ENCODE measurements at places on chromosomes 12 and 14.

DNA sequence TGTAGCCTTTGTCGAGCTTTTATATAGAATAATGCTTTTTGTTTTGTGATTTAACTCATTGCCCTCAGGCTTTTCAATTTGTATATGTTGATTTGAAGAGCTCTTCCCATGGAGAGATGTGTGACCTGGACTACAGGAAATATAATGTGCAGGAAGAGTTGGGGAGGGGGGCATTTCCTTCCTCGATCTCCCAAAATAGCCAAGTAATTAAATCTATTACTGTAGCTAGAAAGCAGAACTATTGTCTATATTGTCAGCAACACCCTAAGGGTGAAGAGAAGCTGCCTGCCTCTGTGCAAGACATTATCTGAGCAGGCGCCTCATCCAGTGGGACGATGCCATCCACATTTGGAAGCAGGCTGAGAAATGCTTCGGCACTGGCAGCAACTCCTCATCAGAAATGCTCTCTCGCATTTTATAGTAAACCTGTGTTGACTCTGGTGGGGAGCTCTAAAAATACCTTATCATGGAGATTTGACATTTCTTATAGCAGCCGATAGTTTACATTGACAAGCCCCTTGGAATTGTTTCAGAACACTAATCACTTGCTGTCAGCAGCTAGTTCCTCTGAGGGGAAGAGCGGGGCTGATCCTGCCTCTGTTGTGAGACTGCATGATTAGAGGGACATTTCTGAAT lies 392.5 kb upstream of the RGS6 start:
- DNase-seq, result peak; percentile 66

DNA sequence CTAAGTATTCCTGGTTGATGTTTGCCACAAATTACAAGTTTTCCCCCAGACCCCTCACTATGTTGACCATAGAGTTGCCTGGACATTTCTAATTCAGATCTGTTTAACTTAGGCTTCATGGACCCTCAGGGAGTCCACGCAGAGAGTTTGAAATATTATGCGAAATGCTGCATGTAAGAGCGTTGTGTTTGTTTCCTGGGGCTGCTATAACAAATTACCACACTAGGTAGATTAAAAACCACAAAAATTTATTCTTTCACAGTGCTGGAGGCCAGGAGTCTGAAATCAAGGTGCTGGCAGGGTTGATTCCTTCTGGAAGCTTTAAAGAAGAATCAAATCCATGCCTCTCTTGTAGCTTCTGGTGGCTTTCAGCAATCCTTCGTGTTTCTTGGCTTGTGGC lies 177.9 kb upstream of the KITLG start:
- no peak for DNase-seq

DNA sequence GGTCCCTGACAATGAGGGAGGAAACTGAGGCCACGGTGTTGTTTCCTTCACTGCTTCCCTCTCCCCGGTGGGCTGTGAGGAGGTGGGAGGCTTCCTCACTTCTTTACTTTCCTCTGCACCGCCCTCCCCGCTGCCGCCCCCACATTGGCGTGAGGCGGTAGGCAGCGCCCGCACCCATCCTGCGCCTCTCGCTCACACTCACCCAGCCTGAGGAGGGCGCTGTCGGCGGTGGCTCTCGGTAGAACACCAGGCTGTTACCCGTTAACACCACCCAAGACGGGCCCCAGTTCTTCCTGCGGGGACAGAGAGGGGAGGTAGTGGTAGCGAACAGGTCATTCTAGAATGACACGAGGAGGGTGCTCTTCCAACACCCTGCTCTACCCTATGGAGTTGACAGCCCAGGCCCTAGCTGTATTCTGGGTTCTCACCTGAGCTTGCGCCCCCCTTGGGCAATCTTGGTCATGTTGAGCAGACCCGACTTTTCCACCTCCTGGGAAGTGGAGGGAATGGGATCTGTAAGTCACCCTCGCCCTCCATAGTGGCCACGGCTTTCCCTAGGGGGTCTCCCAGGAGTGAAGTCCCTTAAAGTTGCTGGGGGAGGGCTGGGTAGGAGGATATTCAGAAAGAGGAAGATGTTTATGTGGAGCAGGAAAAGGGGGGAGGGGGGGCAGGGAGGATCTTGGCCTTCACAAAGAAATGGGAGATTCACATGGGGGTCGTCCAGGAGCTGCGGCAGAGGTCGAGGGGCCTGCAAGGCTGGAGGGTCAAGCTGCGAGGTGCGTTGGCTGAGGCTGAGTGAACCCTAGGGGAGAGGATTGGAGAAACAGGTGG lies 3.3 kb downstream of the ARHGAP9 start:
- no peak for DNase-seq

- DNase-seq, result no peak
Observed at GRCh38 chr14:24407608-24408325, 9.0 kb downstream of the NYNRIN start.

DNA sequence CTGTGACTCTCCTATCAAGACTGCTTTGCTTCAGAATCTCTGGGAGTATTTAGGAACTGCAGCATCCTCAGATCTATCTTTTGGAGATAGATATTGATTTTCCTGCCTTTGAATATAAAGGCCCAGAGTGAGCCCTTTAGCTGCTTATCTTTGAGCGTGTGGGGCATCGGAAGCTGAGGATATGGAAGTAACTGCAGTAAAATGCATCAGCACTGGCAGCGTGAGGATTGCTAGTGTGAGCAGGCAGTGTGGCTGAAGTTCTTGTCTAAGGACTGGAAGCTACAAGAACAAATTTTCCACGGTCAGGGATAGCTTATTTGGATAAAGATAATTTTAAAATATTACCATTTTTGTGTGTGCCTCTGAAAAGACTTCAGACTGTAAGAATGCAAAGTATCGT lies 474.7 kb downstream of the NPAS3 start:
- DNase-seq, result no peak

GRCh38 chr14:76773188-76773885 lies 12.1 kb downstream of the VASH1 start:
- DNase-seq, result peak; percentile 82

DNA sequence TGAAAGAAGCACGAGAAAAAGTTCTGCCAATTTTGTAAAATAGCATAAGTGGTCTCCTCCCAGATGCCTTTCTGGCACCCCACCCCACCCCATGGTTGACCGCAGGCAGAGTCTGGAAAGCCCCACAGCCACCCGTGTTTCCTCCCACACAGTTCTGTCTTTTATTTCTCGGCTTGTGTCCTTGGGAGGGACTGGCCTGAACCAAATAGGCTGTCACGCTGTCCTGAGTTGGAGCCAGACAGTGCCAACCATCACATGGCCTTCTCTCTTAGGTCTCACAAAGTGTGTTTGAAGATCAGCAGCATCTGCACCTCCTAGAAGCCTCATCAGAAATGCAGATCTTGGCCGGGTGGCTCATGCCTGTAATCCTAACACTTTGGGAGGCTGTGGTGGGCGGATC lies 10.2 kb upstream of the LTA4H start:
- DNase-seq, result no peak

DNA sequence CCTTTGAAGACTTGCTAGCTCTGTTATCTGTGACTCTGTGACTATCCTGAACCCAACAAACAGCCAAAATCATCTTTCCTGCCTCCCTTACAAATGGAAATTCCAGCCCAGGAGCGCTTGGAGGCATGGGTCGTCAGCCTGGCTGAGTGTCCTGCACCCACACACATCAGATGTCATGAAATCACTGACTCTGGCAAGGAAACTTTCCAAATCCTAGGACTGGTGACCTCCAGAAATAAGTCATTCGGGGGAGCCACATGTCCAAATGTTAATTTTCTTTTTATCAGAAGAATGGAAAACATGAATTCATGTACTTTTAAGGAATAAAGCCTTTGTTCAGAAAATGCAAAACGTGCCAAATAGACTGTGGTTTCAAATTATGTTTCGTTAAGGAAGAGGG lies 96.3 kb upstream of the EVL start:
- peak; percentile 78 for DNase-seq

Data from fibroblast of upper back skin (primary cell).